ENCODE measurements at places on chromosomes 1 and 21.

- DNase-seq, result no peak
These were observed 496.1 kb downstream of the PTPRU start for GRCh38 chr1:29732453-29732852.

DNA sequence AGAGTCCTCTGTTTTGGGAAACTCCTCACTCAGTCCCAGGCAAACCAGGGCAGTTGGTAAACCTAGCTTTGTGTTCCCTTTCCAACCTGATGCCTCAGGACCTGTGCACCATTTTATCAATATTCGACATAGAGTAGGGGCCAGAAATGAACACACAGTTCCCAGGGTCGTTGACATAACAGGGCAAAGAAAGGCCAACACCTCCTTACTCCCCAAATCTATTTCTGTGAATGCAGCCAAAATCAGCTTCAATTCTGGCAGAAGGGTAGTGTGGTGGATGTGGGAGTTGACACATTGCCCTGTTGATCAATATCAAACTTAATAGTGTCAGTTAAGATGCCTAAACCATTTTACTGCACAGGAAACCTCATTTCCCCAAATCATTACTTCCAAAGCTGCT, 104.6 kb upstream of the SPATA6 start:
- no peak for DNase-seq

- no peak for DNase-seq
These were observed 32.4 kb downstream of the ZBTB18 start for GRCh38 chr1:244083383-244083943.

DNA sequence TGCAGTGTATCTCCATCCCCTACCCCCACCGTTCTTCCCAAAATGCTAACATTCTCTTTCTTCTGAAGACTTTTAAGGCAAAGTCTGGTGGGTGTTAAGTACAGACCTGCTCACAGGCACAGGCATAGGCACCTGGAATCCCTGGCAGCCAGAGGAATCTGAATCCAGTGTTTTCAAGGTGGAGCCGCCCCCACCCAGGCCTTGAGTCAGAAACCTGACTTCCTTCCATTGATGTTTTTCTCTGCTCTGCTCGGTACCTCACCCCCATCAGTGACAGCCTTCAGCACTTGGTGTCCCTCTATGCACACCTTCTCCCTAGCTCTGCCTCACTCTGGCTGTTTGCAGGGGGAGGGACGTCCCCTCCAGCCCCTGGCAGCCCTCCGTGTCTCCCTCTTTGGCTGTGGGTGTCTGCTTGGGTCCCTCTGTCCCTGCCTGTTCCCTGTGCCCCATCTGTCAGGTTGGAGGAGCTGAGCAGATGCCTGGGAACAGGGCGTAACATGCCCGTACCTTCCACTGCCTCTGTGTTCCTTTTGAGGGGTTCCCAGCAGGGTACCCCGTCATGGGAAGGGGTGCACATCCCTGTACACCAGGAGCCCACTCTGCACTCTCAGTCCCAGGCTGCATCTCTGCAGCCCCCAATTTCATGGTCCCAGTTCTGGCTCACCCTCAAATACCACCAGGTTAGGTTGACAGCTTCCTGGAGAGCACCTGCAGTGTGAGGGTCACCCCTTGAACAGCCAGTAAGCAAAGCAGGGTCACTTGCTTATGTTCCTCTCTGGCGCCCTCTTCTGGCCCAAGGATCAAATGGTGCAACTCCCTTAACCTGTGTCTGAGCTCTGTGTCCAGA, 6.7 kb downstream of the NCDN start:
- DNase-seq, result peak; percentile 43

DNA sequence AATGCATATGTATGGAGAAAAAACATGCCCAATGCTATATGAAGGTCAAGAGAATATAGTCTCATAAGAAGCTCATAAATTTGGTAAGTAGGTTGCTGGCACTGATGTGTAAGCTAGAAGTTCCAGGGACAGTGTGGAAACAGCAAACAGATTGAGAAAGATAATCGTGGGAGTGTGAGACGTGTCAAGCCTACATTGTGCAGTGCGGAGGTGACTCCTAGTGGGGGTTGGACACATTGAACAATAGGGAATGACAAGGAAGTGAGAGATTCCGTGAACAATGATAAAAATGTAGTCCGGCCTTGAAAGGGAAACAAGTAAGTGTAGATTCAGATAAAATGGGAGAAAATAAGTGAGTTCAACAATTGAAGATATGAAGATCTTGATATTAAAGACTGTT, 788.4 kb upstream of the PRMT6 start:
- DNase-seq, result no peak

GRCh38 chr1:145953861-145954260, 4.0 kb downstream of the LIX1L start:
- DNase-seq, result no peak

- no peak for DNase-seq
These were observed 100.4 kb upstream of the TMEM51 start for GRCh38 chr1:15053153-15053552.

- DNase-seq, result peak; percentile 55
These were observed 5.1 kb downstream of the HSPB7 start for GRCh38 chr1:16012590-16013219.

GRCh38 chr1:118842452-118843201, 145.5 kb downstream of the TBX15 start:
- DNase-seq, result no peak

DNA sequence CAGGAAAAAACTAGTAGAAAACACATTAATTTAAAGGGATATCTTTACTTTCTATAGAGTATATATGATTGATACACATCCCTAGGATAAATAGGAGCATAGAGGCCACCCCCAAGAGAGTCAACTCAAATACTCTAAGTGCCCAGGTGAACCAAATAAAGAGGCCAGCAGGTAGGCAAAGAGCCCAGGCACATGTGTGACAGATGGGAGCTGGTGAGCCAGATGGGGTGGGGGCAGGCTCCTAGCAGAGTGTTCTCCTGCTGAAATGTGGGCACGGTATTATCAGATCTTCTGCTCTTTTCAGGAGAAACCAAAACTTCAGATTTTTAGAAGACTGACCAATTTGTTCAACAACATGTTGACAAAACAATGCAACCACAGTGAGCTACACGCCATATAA, 333.4 kb upstream of the PKN2 start:
- no peak for DNase-seq

DNA sequence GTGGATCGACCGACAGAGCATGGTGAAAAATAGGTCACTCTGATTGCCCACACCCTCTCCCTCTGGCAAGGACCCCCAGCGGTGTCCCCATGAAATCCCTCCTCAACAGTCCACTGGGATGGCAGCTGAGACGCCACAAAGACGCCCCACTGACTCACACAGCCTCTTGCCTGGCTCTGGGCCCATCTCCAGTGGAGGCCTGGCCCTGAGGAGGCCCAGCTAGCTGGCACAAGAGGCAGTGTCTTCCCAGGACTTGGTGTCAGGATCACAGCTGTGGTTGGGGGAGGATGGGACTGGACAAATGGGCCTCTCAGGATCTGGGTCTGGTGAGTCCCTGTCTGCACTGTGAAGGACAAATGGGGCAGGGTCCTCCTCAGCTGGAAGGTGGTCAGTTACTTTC, 4.6 kb downstream of the ALX3 start:
- no peak for DNase-seq

- no peak for DNase-seq
These were observed 827 bp downstream of the OR2B11 start for GRCh38 chr1:247456914-247457639.

GRCh38 chr1:214552174-214552608, 789 bp upstream of the PTPN14 start:
- peak; percentile 27 for DNase-seq

- DNase-seq, result no peak
These were observed 23.4 kb upstream of the ARF1 start for GRCh38 chr1:228058949-228059633.

- no peak for DNase-seq
These were observed 28.5 kb upstream of the SDE2 start for GRCh38 chr1:226027538-226028217.

DNA sequence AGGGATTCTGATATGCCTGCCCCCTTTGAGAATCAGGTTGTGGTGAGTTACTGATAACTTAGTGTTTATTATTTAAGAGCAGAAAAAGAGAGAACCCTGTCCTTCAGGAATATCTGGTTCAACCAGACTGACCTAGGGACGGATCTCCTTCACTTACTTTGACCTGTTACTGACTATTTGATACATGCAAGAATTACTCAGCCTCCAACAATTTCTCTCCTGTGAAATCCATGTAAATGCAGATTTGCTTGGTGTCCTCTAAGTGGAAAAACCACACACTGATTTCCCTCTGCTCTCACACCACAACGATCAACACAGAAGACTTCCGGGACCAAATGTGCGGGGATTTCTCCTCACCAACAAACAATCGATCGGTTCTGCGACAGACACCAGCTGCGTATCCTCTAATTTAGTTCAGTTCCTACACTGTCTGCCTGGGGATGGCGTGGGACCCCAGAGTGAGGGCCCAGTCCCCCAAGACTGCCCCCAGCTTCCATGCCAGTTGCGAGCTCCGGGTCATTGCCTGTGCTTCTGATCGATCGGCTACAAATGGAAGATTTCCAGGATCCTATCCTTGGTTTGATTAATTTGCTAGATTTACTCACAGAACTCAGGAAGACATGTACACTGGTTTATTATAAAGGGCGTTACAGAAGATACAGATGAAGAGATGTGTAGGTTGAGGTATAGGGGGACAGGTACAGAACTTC, 51.7 kb downstream of the BACE2 start:
- no peak for DNase-seq

- no peak for DNase-seq
These were observed 11.2 kb upstream of the IL10 start for GRCh38 chr1:206783506-206783905.

DNA sequence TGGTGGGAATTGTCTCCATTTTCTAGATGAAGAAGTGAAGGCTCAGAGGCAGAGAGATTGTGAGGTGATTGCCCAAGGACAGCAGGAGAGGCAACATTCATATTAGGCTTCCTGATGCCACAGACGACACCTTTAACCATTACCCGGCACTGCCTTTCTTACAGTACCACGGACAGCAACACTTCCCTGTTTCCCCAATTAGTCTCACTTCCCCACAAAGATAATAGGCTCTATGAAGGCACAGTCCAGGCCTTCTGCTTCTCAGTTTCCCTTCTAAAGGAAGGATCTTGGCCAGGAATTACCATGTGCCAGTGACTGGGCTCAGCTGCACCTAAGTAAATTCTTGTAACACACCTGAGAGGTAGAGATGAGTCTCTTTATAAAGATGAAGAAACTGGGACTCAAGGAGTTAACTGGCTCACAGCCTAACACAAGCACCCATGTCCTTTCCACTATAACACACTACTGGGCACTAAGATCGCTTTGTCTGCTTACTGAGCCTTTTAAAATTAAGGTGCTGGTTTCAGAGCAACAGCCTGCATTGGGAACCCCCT, 9.6 kb downstream of the IGSF9 start:
- no peak for DNase-seq

- DNase-seq, result no peak
These were observed 146.7 kb downstream of the HLX start for GRCh38 chr1:221025956-221026355.

DNA sequence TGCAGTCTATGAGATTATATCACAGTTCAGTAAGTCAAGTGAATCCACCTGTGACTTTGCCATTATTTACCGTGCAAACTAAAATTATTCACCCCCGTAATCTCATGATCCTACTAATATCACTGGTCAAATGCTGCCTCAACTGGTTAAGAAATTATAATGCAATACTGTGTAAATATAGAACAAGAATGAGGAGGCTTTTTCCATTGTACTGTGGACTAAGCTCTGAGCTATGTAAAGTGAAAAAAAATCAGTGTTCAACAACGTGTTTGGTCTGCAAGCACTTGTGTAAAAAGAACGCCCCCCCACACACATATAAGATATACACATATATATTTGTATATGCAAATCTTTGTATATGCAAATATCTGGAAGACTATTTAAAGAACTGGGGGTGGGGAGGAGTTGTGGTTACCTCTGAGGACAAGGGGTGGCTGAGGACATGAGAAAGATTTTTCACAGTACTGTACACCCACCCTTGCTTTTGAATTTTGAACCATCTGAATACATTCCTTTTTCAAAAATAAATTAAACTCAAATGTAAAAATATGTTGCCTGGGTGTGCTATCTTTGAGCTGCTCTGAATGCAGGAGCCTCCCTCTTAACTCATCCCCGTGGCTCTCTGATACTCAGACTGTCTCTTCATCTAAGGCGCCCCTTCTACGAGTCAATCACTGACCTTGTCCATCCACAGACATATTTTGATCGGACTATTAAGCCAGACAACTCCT, 57.0 kb downstream of the PTP4A2 start:
- no peak for DNase-seq

- DNase-seq, result no peak
These were observed 54.6 kb upstream of the LBR start for GRCh38 chr1:225482421-225482950.

DNA sequence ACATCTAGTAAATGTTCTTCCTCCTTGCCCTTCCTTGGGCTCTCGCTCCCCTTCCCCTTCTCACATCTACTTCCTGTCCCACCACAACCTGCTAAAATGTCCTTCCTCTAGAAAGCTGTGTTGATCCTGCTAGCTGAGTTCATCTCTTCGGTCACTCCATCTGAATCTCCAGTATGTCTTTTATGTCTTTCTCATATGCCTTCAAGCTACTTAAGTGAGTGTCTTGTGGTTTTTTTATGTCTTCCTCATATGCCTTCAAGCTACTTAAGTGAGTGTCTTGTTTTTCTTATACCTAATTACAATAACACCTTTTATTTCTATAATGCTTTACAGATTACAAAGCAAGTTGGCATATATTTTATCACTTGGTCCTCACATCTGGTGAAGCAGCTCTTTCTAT, 33.9 kb downstream of the CSF1 start:
- no peak for DNase-seq

GRCh38 chr1:184664042-184664660, 90.5 kb downstream of the EDEM3 start:
- DNase-seq, result no peak

DNA sequence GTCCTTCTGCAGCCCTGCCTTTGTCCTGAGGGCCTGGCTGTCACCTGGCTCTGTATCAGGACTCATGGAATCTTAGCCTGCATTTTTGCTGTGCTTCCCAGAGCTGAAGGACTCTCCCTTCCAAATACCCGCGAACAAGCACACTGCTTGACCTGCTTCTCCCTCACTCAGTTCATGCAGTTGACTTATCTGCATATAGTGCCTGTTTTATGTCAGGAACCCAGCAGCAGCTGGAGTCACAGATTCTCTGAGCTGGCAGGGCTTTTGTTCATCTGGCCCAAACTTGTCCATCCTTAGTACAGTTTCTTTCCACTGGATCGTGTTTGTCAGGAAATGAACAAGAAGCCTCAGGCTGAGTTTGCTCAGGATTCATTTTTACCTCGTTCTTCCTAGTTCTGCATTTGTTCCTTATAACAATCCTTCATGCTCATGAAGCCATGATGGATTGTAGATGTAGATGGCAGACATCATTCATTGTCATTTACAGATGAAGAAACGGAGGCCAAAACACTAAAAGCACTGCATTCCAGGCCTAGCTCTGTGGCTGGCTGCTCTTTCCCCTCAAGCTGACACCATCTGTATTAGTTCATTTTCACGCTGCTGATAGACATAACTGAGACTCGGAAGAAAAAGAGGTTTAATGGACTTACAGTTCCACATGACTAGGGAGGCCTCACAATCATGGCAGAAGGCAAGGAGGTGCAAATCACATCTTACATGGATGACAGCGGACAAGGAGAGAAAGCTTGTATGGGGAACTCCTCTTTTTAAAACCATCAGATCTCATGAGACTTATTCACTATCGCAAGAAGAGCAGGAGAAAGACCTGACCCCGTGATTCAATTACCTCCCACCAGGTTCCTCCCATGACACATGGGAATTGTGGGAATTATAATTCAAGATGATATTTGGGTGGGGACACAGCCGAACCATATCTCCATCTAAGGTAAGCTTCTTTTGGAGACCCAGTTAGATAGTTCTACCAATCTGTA, 150.9 kb downstream of the HIVEP3 start:
- DNase-seq, result no peak

GRCh38 chr1:2311184-2312032, 79.9 kb downstream of the MORN1 start:
- DNase-seq, result no peak

All from thoracic aorta (tissue), 2 donors.